Panc1 (cell line): ENCODE measurements at places on chromosomes 2 and 18.

- no peak for DNase-seq
Observed at GRCh38 chr18:3706279-3707097, 256.5 kb downstream of the TGIF1 start.

- DNase-seq: no peak
Observed at GRCh38 chr18:60984510-60984909, 348.7 kb upstream of the CDH20 start.

- no peak for DNase-seq
Observed at GRCh38 chr2:138829326-138829919, 49.2 kb upstream of the NXPH2 start.

DNA sequence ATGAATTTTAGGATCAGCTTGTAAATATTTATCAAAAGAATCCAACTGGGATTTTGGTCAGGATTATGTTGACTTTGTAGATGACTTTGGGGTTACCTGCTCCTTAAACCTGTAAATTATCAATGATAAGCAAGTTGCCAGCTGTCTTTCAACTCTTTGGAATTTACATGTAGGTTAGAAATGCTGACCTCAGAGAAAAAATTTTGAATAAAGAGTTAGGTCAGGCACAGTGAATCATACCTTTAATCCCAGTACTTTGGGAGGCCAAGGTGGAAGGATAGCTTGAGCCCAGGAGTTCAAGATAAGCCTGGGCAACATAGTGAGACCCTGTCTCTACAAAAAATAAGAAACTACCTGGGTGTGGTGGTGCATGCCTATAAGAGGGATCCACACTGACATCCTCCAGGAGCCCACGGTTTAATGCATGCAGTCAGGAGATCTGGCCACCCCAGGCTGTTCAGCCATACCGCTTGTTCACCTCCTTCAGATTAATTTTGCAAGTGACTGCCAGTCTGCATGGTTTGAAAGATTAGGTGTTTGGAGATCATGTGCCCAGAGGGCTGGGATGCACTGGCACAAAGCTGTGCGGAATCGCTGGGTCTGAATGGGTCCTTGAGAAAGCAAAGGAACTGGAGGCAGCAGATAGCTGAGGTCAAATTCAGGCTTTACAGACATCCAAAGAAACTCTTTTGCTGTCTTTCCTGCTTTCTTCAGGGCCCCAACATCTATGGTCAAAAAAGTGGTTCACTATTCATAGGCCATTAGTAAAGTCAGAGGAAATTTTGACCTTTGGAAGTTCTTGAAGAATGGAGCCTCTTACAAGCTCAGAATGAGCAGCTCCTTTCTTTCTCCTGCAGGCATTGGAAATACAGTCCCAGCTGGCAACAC is 83.4 kb upstream of the TXNDC2 start:
- no peak for DNase-seq

DNA sequence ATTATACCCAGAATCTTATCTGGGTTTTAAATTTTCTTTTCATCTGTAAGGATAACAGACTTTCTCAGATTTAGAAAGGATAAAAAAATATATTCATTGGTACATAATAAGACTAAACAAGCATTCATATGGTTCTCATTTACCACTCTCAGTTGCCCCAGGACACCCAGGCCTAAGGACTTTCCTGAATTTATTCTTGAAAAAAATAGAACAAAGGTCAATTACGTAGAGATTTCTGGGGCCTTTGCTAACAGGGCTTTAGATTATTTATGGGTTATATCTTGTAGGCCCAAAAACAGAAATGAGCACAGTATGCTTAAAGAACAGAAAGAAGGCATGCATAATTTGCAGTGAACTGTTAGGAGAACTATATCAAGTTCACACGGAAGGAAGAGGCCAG is 269.0 kb upstream of the COL3A1 start:
- no peak for DNase-seq

- no peak for DNase-seq
Observed at GRCh38 chr2:36294316-36294721, 61.3 kb upstream of the CRIM1 start.
